ENCODE measurements at places on chromosomes 1 and 21.

- DNase-seq: no peak
Measured at GRCh38 chr1:172851077-172851476, 192.2 kb downstream of the FASLG start.

DNA sequence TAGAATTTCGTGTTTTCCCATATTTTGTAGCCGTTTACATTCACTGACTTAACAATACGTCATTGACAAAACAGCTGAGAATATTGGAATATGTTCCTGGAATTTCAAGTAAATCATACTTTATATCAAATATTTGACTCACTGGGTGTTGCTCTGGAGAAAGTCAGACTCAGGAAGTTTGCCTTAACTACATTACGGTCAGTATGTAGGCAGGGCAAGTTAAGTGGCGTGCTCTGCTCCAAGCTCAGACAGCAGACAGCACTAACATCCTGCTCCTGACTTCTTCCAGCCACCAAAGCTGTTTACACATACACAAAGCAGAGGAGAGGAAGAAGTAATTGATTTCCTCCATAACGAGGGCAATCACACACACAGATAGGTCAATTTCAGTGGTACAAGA lies 414.6 kb downstream of the LRRIQ3 start:
- no peak for DNase-seq

DNA sequence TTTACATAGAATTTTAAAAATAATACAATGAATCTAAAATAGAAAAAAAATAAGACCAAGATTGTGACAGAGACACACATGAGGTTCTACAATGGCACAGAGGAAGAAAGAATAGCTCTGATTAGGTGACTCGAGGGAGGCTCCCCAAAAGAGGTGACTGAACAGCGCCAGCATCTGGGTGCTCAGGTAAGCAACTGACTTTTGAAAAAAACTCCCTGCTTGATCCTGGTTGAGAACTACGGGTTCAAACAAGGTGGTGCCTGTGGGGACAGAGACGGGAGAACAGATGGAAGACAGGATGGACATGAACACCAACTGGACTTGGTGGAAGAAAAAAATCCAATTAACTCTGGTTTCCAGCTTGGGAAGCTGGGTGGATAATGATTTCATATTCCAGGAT lies 22.5 kb downstream of the BATF3 start:
- no peak for DNase-seq

DNA sequence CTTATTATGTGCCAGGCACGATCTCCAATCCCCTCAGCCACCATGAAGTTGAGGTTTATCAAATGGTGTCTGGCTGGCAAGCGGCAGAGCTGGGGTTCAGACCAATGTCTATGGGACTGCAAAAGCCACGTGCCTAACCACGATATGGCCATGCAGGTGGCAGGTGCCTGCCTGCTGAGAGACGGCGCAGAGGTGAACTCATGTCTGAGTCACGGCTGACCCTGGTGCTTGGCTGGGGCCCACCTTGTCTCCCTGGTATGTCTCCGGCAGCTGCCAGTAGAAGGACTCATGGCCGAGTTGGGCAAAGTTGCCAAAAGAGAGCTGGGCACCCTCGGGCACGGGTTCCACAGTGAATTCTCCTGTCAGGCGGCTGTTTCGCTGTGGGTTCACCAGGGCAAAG lies 59.9 kb downstream of the LDLRAD2 start:
- no peak for DNase-seq

GRCh38 chr1:12618965-12619791 lies 1.2 kb upstream of the DHRS3 start:
- peak; percentile 70 for DNase-seq

GRCh38 chr1:89287181-89288050 lies 14.8 kb upstream of the GBP5 start:
- no peak for DNase-seq

DNA sequence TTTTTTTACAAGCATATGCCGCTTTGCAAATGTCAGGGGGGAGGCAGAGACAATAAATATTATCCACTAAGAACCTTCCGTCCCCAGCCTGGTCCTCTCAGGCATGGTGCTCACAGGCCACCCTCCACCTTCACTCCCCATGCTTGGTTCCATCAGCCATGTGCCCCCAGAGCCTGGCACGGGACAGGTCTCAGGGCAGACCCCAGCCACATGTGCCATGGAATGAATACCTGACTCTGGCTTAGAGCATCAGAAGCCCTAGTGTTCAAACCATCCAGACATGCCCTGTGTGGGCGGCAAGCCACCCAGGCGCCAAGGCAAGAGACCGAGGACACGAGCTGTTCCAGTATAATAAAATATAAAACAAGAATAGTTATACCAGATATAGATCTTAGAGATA lies 5.4 kb downstream of the LSS start:
- DNase-seq: no peak

GRCh38 chr1:115237023-115237422 lies 101.0 kb downstream of the NGF start:
- DNase-seq: no peak

- DNase-seq: no peak
Measured at GRCh38 chr1:211652371-211652770, 23.1 kb downstream of the NEK2 start.

- no peak for DNase-seq
Measured at GRCh38 chr1:38523568-38523939, 336.0 kb downstream of the RRAGC start.

DNA sequence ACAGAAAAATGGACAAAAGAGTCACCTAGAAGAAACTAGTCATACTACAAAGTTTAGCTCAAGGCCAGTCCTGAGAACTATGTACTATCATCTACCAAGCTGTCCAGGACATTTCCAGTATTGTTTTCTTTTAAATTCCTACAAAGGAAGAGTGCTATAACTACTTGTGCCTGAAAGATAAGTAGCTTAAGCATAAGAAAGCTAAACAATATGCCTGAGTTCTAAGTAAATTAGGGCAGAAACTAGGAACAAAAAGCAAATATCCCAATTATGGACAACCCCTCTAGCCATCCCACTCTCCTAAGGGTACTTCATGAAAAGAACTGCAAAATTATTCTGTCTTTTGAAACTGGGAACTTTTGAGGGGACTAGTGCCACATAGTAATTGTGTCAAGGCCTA lies 5.3 kb upstream of the RGS2 start:
- DNase-seq: no peak

DNA sequence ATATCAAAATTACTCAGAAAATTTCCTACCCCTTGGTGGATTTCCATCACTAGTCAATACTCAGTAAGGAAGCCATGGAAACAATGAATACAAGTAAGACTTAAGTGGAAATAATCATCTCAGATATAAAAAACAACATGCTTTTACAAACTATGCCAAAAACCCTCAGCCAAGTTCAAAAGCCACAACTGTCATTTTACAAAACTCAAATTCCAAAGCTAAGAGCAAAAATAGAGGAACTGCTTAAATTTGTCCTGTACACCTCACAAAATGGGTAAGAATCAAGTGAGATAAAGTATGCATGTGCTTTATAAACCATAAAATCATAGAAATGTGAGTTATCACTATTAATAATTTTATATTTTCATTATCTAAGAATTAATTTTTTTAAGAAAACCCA lies 9.6 kb downstream of the TMCO1 start:
- DNase-seq: no peak

GRCh38 chr1:70066711-70067110 lies 138.7 kb downstream of the LRRC40 start:
- no peak for DNase-seq

DNA sequence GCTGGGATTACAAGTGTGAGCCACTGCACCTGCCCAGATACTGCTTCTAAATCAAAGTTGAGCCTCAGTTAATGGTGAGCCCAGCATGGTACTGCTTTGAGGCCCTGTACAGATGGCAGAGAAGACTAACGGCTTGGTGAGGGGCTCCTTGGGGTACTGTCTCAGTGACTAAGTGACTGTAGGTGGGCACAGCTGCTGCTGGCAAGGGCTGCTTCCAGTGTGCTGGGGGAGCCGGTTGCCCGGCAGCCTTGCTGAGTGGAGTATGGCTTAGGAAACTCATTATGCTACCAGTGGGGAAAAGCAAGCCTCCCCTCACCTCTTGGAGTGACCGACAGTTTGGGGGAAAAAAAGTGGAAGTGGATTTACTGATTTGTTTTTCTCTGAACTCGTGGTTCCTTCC lies 23.6 kb upstream of the ARHGEF10L start:
- no peak for DNase-seq

GRCh38 chr1:246773213-246773641 lies 49.0 kb downstream of the SCCPDH start:
- no peak for DNase-seq

GRCh38 chr1:21618561-21619374 lies 50.4 kb downstream of the RAP1GAP start:
- no peak for DNase-seq

- DNase-seq: no peak
Measured at GRCh38 chr1:113048064-113048463, 24.9 kb upstream of the LRIG2 start.

GRCh38 chr1:118871582-118872171 lies 116.5 kb downstream of the TBX15 start:
- DNase-seq: no peak

GRCh38 chr1:233962878-233963277 lies 58.4 kb downstream of the SLC35F3 start:
- no peak for DNase-seq

DNA sequence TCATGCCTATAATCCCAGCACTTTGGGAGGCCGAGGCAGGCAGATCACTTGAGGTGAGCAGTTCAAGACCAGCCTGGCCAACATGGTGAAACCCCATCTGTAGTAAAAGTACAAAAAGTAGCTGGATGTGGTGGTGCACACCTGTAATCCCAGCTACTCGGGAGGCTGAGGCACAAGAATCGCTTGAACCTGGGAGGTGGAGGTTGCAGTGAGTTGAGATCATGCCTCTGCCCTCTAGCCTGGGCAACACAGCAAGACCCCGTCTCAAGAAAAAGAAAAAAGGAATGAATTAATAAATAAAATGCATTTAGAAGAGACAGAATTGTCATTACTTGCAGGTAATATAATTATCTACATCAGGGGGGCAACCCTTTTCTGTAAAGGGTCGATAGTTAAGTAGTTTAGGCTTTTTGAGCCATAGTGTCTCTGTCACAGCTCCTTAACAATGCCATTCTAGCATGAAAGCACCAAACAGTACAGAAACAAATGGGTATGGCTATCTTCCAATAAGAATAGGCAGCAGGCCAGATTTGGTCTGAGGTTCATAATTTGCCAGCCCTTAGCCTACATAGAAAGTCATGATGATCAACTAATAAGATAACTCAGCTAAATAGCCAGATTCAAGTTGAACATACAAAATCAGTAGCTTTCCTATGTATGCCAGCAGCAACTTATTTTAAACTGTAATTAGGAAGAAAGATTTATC lies 56.8 kb downstream of the RPRD2 start:
- DNase-seq: no peak

DNA sequence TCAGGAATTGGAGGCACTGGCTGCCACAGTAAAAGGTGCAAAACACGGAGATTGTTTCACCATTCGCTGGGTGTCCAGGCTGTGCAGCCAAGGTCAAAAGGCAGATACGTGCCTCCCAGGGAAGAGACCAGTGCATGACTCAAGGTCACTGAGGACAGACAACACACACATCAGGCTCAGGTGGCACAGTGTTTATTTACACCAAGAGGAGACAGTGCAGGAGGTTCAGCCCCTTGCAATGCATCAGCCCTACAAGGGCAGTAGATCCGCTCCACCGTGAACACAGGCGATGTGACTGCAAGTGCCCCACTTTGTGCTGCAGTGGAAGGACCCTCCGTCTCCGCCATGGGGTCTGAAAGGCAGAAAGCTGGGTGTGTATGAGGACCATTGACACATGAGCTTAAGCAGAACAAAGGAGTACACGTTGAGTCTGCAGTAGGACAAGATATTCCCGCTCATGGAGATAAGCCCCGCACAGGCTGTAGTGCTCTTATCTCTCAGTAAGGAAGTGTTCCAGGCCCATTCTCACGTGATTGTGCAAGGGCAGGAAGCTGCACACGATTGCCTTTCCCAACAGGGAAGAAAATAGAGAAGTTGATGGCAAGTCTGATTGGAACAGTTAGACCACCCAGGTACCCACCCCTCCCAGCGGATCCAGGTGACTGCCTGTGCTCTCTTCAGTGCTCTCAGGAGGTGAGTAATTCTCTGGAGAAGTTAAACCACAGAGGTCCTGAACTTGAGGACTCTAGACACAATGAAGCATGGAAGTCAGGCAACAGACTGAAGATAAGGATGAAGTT lies 37.5 kb upstream of the QSOX1 start:
- DNase-seq: no peak

- no peak for DNase-seq
Measured at GRCh38 chr1:153375511-153375910, at the start of gene S100A12. TSS of gene S100A12 (minus strand) at chr1:153375621. CDS start at chr1:153374592, 1,029 bp downstream.

GRCh38 chr1:147834181-147834580 lies 68.4 kb upstream of the GJA8 start:
- no peak for DNase-seq

DNA sequence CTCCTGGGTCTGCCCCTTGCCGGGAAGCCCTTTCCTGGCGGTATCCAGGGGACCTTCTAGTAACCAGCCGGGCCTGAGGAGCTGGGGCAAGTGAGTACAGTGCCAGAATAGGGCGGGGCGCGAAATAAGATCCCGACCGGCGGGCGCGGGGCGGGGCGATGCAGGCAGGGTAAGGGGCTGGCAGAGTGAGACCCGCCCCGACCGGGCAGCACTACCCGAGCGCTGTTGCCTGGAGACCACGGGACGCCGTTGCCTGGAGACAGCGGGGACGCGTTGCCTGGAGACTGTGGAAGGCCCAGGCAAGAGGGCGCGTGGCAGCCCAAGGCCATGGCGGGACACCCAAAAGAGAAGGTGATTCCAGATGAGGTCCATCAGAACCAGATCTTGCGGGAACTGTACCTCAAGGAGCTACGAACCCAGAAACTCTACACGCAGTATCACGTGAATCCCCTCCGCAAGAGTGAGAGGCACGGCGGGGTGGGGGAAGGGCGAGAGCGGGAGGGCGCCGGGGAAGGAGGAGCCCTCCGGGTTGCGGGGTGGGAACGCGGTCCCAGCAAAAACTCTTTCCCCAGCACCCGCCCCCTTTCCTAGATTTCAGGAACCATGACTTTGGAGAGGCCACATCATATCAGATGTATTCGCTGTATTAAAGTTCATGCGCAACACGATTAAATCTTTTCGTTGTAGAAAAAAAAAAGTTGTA lies 24.3 kb downstream of the EBNA1BP2 start:
- peak; percentile 13 for DNase-seq

- DNase-seq: no peak
Measured at GRCh38 chr1:233998891-233999290, 94.4 kb downstream of the SLC35F3 start.

GRCh38 chr1:243264717-243265116 lies 8.9 kb downstream of the SDCCAG8 start:
- no peak for DNase-seq

DNA sequence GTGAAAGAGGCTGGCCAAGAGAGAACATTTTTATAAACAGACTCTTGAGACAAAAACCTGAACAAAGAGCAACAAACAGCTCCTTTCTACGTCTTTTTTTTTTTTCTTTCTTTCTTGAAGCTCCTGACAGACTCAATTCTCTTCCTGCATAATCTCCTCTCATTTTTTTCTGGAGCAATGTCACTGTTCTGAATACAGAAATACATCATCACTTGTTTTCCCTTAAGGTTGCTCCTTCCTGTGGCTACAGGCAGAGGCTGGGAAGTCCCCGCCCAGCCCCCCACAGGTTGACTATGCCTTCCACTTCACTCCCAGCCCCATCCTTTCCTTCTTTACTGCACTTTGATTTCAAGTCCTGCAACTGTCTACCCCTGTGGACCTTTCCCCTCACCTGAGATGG lies 46.1 kb downstream of the TNR start:
- no peak for DNase-seq

GRCh38 chr1:99496067-99496466 lies 149.8 kb upstream of the PALMD start:
- DNase-seq: no peak

Measured in T-helper 2 cell treated with Interferon-gamma antibody and Interleukin-4, amounts not matched to agents 5 μg/mL and 100 μg/mL, for 36 hours (primary cell).